Activated CD4-positive, CD25-positive, alpha-beta regulatory T cell treated with anti-CD3 and anti-CD28 coated beads, Interleukin-2, amount 50 U/mL, for 24 hours (primary cell): ENCODE measurements at places on chromosomes 5 and 9.
A peak's percentile ranks its signal among the peaks of the same experiment; 100 is the strongest.

- no peak for ATAC-seq
These were observed 214.1 kb downstream of the HSPA4 start for GRCh38 chr5:133265720-133266526.

DNA sequence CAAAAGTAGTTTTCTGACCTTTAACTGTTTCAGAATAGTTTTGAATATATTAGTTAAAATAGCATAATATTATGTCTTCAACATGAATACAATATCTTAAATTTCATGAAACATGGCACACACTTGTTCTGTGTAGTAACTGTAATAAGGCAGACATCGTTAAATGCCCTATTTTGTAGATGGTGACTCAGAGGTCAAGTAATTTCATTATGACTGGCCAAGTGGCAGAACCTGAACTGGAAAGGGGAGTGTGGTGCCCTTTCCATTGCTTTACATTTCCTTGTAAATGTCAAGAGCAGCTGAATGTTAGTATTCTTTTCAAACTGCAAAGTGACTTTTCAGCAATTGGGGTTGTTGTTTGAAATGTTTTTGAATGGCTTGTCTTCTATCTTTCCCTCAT lies 201.2 kb upstream of the CDKN2B start:
- ATAC-seq = peak; percentile 31

GRCh38 chr5:82445726-82446335 lies 167.7 kb upstream of the RPS23 start:
- ATAC-seq = no peak

DNA sequence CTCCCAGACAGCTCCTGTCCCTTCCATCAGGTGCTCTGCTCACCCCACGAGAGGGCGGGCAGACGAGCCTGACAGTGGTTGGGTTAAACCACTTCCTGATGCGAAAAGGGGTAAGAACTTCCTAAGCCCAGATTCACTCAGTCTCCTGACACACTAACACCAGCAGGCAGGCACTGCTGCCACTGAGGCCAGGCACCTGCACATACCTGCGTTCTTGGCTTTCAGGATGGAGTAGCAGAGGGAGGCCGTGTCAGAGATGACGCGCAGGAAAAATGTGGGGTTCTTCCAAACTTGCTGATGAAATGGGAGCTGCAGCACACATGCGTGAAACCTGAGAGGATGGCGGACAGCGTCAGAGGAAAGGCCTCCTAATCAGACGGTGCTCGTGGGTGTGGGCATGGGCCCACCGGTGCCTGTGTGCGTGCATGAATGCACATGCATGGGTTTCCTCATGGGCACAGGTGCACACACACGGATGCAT lies 29.9 kb downstream of the SLC6A18 start:
- peak; percentile 41 for ATAC-seq

GRCh38 chr5:15560421-15560820 lies 60.4 kb downstream of the FBXL7 start:
- ATAC-seq = no peak

- no peak for ATAC-seq
These were observed 84.8 kb upstream of the ITGA1 start for GRCh38 chr5:52702877-52703276.

DNA sequence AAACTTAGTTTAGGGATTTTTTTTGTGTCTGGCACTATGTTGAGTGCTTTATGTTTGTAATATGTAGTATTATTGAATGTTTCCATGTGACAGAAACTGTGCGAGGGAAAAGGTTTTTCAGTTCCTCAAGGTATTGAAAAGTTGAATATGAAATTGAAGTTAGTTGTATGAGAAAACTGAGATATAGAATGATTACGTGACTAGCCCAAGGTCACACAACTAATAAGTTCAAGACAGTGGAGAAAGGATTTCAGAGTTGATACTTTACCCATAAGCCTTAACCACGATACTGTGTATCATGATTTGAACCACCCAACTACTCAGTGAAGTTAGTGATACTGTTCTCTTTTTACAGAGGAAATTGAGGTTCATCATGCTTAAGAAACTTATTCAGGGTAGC lies 5.7 kb downstream of the NIPBL start:
- ATAC-seq = peak; percentile 32

DNA sequence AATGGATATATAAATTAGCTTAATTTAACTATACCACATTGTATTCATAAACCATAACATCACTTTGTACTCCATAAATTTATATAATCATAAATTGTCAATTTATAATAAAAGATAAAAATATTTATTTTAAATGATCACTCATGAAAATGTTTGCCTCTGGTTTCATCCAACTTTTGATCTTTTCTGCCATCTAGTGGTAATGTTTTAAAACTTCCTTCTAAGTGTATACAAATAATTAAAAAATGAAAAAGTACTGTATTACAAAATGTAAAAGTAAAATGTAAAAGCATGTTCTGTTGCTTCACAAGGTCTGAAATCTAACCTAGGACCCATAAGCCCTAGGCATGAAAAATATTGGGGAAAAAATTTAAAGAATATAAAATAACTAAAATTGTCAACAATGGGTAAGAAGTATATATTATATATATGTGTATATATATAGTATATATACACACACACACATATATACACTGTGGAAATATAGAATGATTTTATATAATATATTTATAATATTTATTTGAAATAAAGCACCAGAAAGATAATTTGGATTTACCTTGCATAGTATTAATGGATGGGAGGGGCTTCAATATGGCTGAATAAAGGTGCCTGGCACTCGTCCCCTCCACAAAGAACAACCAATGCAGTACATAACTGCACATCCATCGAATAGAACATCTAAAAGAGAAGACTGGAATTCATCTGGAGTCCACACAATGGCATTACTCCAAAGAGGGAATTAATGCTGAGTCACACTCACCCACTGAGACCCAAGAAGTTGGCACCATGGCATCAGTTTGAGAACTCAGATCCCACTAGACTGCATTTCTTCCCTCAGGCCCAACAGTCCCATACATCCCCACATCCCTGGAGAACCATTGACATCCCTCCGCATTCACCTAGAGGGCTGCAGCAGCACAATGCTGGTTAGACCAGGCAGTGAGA lies 32.5 kb downstream of the ANXA1 start:
- no peak for ATAC-seq

GRCh38 chr5:3837506-3837905 lies 241.9 kb downstream of the IRX1 start:
- ATAC-seq = no peak

DNA sequence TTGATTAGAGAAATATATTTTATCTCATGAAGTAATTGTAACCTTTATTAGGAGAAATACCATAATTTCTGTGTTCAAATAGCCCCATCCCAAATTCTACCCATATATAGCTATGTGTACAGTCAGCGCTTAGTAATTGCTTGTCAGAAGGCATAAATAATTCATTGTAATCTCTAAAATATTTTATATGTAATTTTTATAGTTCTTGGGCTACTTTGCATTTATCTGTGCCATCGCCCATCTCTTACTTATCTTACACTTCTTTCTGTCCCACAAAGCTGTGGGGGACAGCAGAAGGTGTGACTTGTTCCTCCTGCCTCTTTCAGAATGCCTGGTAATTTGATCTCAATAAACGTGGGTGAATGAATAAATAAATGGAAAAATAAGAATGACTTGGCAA lies 5.5 kb downstream of the ADAMTSL1 start:
- no peak for ATAC-seq

DNA sequence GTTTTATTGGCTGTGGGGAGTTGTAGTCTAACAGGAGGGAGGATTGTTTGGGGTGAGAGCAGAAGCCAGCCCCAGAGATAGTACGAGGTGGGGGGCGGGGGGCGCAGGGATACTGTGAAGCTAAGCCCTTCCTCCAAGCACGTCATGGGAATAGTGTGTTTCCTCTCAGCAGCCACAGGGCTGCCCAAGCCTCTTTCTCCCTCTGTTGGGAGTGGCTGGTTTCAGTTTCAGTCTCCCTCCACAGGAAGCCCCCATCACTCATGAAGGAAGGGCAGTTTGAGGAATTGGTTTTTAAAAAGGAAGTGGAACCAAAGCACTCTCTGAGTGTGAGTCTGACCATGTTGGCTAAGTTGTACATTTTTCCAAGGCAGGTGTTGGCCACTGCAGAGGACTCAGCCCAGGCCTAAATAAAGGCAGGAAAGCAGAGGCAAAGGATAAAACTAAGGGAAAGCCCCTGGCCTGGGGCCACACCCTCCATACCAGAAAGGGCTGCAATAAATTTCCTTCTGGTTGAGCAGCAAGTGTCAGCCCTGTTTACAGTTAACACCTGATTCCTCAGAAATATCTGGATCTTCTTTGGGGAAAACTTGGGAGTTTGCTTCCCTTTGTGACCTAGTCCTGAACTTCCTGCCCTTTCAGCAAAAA lies 3.2 kb downstream of the RAB24 start:
- peak; percentile 15 for ATAC-seq

- ATAC-seq = peak; percentile 96
These were observed 71.0 kb downstream of the FER start for GRCh38 chr5:108818613-108819272.

DNA sequence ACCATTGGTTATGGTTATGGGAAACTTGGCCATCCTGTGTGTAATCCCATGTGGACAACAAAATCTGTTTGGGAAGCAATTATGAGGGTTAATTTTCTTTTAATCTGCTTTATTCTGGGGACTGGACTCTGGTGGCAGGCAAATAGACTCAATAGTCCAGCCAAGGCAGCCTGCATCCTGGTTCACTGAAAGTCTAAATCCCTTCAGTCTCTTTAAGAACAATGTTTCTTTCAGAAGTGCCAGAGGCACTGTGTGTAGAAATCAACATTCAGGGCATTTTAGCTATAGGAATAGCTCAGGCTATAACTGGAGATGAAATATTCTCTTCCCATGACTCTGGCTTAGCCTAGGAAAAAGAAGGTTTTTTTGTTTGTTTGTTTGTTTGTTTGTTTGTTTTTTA lies 118.0 kb downstream of the SPATA31D1 start:
- no peak for ATAC-seq

GRCh38 chr5:88776692-88777091 lies 106.3 kb downstream of the MEF2C start:
- no peak for ATAC-seq

DNA sequence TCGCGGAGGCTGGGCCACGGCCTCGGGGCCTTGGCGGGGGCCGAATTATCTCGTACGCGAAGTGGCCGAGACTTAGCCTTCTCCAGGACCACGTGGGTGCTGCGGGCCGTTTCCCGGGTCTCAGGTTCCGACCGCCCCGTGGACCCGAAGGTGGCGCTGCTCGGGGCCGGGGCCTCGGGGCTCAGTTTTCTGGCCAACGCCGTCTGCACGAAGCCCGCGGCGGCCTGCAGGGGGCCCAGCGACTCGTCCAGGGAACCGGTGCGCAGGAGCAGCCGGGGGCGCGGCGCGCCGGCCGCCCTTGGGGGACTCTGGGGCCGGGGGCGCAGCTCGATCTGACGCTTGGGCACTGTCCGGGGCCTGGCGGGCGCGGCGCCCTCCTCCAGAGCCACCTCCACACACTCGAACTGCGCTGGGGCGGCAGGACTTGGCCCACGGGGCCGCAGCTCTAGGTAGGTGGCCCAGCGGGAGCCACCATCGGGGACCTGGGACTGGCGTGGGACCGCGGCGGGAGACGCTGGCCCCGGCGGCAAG lies 716 bp downstream of the PROB1 start:
- ATAC-seq = no peak

GRCh38 chr5:91302305-91302704 lies 80.8 kb downstream of the ARRDC3 start:
- no peak for ATAC-seq

- ATAC-seq = no peak
These were observed 193.6 kb downstream of the MTRR start for GRCh38 chr5:8062521-8062920.

- no peak for ATAC-seq
These were observed 80.2 kb downstream of the FGF18 start for GRCh38 chr5:171499611-171500010.

DNA sequence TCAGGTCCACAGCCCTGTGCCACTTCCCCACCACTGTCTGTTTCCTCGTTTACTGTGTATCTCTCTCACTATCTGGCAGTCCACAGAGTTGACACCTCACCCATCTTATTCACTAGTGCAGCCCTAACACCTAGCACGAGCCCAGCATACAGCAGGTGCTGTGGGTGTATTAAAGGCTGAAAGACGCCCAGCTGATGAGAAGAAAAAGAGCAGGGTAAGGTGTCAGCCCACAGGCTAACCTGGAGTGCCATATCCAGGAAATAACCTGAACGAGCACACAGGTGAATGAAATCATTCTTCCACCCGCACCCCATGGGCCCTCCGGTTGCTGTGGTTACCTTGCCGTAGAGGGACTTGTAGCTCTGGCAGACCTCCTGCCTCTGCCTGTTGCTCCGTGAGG lies 18.6 kb downstream of the ANXA6 start:
- no peak for ATAC-seq

DNA sequence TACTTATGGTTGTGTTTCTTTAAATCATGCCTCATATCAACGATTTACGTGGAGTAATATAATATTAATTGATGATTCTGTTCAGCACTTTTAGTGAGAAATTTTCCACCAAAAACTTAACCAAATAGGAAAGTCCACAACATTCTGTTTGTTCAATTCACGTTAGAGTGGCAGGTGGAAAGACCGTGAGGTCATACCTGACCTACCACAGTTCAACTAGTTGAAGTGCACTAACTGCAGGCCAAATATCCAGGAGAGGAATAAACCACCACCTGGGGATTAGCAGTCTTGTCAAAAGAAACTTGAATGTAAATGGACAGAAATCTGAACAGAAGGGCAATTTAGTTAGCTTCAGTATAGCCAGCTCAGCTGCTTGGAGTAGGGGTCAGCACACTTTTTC lies 577.7 kb downstream of the KIF4B start:
- no peak for ATAC-seq

DNA sequence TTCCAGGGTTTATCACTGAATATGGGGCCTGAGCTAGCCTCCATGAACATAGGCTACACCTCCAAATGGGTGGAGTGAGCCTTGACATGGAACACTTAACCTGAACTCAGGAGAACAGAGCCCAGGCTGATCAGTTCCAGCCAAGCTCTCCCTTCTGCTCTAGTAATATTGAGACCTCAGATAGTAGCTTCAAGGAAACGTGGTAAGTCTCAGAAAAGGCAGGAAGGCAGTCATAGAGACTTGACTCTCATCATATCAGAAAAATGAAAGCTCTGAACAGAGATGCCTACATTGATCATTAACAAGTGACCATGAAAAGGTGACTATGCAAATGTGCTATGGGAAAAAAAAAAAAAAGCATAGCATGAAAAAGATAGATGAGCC lies 40.5 kb upstream of the MYO10 start:
- no peak for ATAC-seq

DNA sequence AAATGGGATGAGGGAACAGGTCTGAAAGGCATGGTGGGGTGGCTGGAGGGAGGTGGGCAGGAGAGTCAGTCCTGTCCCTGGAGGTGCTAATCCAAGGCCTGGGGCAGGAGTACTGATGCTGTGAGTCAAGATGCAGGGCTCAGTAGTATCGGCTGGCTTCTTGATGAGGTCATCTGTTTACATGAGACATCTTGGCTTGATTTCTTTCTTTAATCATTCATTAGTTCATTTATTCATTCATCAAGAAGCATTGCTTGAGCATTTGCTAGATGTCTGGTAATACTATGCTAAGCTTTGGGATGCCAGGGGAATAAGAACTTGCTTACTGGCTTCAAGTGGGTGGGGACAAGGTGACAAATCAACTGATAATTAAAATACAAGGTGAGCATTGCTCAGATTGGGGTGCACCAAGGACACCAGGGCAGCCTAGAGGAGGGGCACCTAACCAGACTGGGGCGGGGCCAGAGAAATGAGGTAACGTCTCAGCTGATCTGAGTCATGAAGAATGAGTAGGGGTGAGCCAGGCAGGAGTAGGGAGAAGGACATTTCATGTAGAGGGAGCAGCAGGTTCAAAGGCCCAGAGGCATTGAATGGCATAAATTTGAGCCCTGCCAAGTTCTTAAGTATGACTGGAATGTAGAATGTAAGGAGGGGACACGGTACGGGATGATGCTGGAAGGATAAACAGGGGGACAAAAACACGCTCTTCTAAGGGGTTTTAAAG lies 88.8 kb downstream of the EGFLAM start:
- no peak for ATAC-seq
